Central memory CD8-positive, alpha-beta T cell (primary cell): ENCODE measurements at places on chromosomes 1 and 21.

DNA sequence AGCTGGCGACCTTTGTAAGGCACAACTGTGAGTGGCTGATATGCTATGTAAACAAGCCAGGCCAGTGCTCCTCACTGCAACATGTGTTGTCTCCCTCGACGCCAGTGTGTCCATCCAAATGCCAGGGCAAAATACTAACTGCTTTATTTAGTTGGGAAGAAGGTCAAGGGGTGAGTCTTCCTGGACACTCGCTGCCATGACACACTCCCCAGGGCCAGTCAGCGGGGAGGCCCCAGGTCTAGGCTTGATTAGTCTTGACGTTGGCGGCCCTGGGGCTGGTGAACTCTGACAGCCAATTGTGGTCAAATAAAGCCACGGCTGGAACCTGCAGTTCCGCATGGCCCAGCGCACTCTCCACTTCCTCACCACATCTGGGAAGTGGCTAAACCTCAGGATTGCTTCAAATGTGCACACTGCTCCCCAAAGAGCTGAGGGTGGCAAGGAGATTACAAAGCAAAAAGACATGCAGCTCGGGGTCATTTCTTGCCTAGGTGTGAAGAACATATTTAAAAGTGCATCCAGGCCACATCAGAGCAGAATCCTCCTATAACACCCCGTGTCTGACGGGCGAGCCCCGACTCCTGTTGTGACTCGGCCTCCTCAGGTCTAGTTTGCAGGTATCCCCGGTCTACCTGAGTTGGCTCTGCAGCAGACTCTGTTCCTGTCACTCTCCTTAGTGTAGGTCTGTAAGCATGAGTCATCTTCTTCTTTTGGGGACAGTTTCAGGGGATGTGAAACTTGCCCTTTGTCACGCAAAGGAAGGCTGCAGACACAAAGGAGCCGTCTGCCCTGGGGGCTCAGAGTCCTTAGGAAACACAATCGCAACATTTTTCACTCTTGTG, 183.5 kb downstream of the RUNX1 start:
- peak overlapping the region; percentile 20 for H3K4me3 ChIP-seq
- peaks cover 62% of the 10 kb centered on the region for H3K4me1 ChIP-seq
- no peak for DNase-seq
- H3K27ac ChIP-seq = peak overlapping the region; percentile 17
- no peaks in the 10 kb centered on the region for H3K27me3 ChIP-seq
- H3K36me3 ChIP-seq = peaks cover 59% of the 10 kb centered on the region

- no peak overlapping the region for H3K4me3 ChIP-seq
- peaks cover 96% of the 10 kb centered on the region for H3K27me3 ChIP-seq
- H3K4me1 ChIP-seq = no peaks in the 10 kb centered on the region
- H3K27ac ChIP-seq = no peak overlapping the region
- DNase-seq = no peak
- no peaks in the 10 kb centered on the region for H3K36me3 ChIP-seq
Measured at GRCh38 chr1:12772520-12772919, 1.0 kb upstream of the PRAMEF12 start.

GRCh38 chr1:245475126-245475525, 320.3 kb downstream of the KIF26B start:
- no peaks in the 10 kb centered on the region for H3K36me3 ChIP-seq
- H3K27me3 ChIP-seq = peaks cover 6% of the 10 kb centered on the region
- H3K27ac ChIP-seq = no peak overlapping the region

DNA sequence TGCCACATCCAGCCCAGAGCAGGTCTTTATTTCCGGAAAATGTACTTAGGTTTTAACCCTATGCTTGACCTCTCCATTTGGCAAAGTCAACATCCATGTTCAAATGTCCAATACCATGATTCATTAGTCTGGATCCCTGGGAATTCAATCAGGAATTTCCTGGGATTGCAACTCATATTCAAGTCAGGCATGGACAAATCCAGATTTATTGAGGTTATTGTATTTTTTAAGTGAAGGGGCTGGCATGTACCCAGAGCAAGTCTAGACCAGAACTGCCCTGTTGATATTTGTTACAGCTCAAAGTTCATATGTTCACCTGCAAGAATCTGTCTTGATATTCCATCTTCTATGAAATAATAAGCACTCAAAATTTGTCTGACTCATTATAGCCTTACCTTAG, 521.1 kb downstream of the ADGRL2 start:
- DNase-seq = no peak
- H3K27ac ChIP-seq = no peak overlapping the region
- no peak overlapping the region for H3K4me3 ChIP-seq
- no peaks in the 10 kb centered on the region for H3K27me3 ChIP-seq
- no peaks in the 10 kb centered on the region for H3K4me1 ChIP-seq
- no peaks in the 10 kb centered on the region for H3K36me3 ChIP-seq

DNA sequence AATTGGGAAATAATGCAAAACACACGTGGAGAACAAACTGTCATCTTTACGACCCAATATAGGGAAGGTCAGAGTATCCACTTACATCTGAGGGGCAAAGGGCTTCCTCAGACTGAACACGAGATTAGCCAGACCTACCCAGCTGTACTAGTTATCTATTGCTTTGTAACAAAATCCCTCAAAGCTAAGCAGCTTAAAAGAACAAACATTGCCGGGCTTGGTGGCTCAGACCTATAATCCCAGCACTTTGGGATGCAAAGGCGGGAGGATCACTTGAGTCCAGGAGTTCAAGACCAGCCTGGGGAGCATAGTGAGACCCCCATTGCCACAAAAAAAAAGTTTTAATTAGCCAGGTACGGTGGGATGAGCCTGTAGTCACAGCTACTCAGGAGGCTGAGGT, 262.8 kb downstream of the LTN1 start:
- H3K4me3 ChIP-seq = no peak overlapping the region
- peaks cover 3% of the 10 kb centered on the region for H3K36me3 ChIP-seq
- peaks cover 6% of the 10 kb centered on the region for H3K4me1 ChIP-seq
- DNase-seq = no peak
- no peaks in the 10 kb centered on the region for H3K27me3 ChIP-seq
- no peak overlapping the region for H3K27ac ChIP-seq

DNA sequence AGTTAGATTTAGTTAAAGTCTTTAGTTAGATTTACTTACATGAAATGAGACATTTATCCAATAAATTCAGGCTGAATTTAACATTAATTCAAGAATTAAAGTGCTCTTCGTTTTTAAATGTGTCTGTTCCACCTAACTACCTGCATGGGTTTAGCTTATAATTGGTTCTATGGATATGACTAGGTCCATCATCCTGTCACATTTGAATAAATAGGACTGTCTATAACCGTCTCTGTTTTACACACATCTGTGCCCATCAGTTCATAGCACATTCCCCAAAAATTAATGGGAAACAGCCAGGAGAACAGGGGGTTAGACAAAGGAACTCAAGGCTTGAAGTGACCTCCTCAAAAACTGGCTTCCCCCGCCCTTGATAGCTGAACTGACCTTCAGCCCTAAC, 219.6 kb downstream of the MRPL39 start:
- H3K27me3 ChIP-seq = no peaks in the 10 kb centered on the region
- H3K4me3 ChIP-seq = no peak overlapping the region
- no peaks in the 10 kb centered on the region for H3K4me1 ChIP-seq
- H3K27ac ChIP-seq = no peak overlapping the region
- no peak for DNase-seq

GRCh38 chr1:61922950-61923480, 180.7 kb downstream of the PATJ start:
- no peak for DNase-seq
- H3K4me3 ChIP-seq = no peak overlapping the region
- peaks cover 11% of the 10 kb centered on the region for H3K36me3 ChIP-seq
- H3K27me3 ChIP-seq = no peaks in the 10 kb centered on the region

DNA sequence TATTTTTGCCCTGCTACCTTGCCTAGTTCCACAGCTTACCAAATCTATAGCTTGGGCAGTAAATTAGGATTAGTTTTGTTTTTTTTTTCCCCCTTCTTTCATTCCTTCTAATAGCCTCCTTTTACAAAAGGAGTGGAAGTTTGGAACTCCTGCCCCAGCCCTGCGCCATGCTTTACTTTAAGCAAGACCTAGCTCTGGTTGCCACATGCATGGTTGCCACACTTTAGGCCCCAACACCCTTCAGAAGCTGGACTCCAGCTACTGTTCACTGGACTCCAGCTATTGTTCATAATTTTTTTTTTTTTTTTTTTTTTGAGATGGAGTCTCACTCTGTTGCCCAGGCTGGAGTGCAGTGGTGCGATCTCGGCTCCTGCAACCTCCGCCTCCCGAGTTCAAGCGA, 115.8 kb downstream of the NR5A2 start:
- H3K4me3 ChIP-seq = no peak overlapping the region
- H3K27me3 ChIP-seq = no peaks in the 10 kb centered on the region
- H3K4me1 ChIP-seq = peaks cover 11% of the 10 kb centered on the region
- H3K27ac ChIP-seq = no peak overlapping the region

GRCh38 chr1:54081306-54082270, 28.2 kb downstream of the TCEANC2 start:
- peaks cover 6% of the 10 kb centered on the region for H3K36me3 ChIP-seq
- peak; percentile 18 for DNase-seq

GRCh38 chr1:205287076-205287475, 34.5 kb downstream of the NUAK2 start:
- H3K27me3 ChIP-seq = no peaks in the 10 kb centered on the region
- H3K4me1 ChIP-seq = peaks cover 82% of the 10 kb centered on the region
- DNase-seq = no peak

GRCh38 chr1:3352952-3353331, 101.5 kb upstream of the ARHGEF16 start:
- no peak for DNase-seq
- H3K27ac ChIP-seq = no peak overlapping the region
- H3K27me3 ChIP-seq = no peaks in the 10 kb centered on the region
- peaks cover 6% of the 10 kb centered on the region for H3K4me1 ChIP-seq
